Motor neuron (in vitro differentiated cells): ENCODE measurements at places on chromosomes 13 and 19.

- no peak for ATAC-seq
These were observed 10.4 kb downstream of the MIDN start for GRCh38 chr19:1258707-1259205.

- no peak for ATAC-seq
These were observed 140.8 kb downstream of the MIPEP start for GRCh38 chr13:23748109-23748990.

GRCh38 chr13:93468433-93468832 lies 241.8 kb downstream of the GPC6 start:
- ATAC-seq = peak; percentile 86

- ATAC-seq = no peak
These were observed 51.4 kb downstream of the ATP11A start for GRCh38 chr13:112741185-112741755.
